ENCODE measurements at places on chromosomes 2 and 18.

- ATAC-seq: no peak
These were observed 81.0 kb upstream of the ASB18 start for GRCh38 chr2:236345081-236345714.

DNA sequence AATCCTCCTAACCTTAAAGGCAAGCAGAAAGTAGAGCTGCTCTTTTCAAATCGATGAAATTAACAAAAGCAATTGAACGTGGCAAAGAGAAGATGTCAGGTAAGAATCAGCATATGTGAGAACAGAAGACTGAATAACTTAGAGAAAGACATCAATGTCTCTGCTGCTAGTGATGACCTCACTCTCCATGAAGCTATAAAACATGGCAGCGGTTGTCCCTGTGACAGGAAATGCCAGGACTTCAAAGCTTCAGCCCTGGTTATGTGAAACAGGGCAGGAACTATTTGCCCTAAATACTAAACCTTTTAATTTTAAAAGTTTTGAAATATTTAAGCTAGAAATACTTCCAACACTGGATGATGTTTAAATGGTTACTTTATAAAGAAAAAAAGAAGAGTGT, 383.7 kb downstream of the XIRP2 start:
- ATAC-seq: no peak

- ATAC-seq: peak; percentile 36
These were observed 69.9 kb downstream of the CTAGE1 start for GRCh38 chr18:22347606-22348511.

- ATAC-seq: peak; percentile 90
These were observed at the start of gene ACAA2 for GRCh38 chr18:49813319-49814146. Gene ACAA2 (minus strand): TSS chr18:49813533. CDS start chr18:49813484, 49 bp downstream.

DNA sequence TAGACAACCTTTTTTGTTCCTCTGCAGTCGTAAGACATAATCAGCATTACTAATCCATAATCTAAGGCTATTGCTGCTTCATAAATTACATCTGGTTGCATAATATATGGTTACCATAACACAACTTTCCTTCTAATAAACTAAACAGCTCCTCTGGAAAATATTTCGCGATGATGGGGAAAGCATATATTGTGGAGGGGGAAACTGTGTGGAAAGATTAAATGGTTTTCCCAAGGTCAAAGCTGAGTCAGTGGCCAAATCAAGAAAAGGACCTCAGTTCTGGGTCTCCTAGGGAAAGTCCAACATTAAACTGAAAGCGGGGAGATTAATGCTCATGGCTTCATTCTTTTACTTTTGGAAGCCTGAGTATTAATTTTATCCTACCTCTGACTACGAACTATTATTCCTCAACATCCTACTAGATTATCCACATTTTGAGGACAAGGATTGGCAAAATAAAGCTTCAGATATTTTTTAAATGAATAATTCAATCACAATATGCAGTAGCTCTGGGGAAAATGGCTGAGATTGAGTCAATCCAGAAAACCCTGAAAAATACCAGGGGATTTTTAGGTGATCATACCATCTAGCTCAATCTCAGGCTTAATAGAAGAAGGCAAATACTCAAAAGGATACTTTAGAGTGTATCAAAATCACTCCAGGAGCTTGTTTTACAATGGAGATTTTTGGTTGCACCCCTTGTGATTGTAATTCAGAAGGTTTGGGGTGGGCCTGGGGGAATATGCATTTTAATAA, 33.8 kb upstream of the STK17B start:
- ATAC-seq: peak; percentile 20

GRCh38 chr18:33051407-33051806, 278.6 kb upstream of the KLHL14 start:
- ATAC-seq: no peak

GRCh38 chr2:124755386-124755785, 730.3 kb downstream of the CNTNAP5 start:
- ATAC-seq: no peak

DNA sequence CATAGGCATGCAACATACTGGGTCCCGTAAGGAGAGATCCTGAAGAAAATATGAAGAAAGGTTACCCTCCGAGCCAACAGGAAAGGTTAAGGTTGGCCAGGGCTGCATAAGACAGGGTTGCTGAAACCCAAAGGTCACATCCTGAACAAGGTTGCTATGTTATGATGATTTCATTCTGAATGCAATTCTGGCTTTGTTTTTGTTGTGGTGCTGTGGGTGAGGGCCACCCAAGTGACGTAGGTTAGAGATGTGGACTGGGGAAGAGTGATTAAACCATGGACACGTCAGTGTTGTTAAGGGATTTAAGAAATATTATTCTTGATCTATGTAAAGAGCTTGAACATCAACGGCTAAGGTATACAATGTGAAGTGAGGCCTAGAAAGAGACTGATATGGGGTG, 60.0 kb downstream of the ZEB2 start:
- ATAC-seq: peak; percentile 62

DNA sequence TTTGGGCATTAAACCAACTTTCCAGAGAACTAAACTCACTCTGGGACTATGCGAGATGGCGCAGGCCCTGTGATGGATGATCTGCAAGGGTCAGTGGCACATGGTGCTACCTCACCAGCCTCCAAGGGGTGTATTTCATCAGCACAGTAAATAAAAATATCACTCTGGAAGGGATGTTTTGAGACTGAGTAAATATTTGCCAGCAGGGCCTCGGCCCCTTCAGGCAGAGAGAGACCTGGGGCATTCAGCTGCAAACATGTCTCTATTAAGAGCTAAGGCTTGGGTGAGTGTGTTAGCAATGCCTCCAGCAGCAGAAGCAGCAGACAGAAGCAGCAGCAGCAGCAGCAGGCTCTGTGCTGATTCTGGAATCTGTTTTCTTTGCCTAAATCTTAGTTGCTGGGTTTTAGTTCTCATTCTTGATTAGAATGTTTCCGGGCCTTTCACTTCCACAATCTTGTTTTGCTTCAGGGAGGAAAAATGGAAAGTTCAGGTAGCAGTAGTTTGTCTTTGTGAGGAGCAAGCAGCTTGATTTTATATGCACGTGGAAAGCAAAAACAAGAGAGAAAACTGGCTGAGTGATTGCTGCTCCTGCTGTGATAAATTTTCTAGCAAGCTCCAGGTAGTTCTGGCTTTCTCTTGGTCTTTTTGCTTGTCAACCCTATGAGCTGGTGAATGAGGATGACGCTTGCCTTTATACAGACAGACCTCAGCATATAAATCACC, 18.6 kb downstream of the ADCYAP1 start:
- ATAC-seq: no peak

- no peak for ATAC-seq
These were observed 46.1 kb upstream of the GRHL1 start for GRCh38 chr2:9905413-9905812.

DNA sequence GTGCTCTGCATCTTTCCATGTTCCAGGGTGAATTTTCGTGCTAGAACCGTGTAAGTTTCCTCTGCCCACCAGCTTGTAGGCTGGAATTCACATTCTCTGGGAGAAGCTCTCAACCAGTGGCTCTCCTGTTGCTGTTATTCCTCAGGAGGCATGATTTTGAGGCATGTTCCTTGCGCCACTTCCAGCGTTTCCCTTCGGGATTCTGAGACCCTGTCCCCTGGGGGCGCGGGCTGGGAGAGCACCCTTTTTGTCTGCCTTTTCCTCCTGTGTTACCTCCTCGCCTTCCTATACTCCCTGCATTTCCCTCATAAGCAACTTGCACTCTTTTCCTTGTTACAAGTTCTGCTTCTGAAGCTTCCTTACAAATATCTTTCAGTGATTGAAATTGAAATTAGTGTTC, 156.4 kb downstream of the PTPRM start:
- ATAC-seq: no peak
